ENCODE measurements at places on chromosomes 6 and 20. TPM values are rescaled to one million over a fixed set of nuclear protein-coding genes. Genes with fewer than 3 reads are reported as not detected.

DNA sequence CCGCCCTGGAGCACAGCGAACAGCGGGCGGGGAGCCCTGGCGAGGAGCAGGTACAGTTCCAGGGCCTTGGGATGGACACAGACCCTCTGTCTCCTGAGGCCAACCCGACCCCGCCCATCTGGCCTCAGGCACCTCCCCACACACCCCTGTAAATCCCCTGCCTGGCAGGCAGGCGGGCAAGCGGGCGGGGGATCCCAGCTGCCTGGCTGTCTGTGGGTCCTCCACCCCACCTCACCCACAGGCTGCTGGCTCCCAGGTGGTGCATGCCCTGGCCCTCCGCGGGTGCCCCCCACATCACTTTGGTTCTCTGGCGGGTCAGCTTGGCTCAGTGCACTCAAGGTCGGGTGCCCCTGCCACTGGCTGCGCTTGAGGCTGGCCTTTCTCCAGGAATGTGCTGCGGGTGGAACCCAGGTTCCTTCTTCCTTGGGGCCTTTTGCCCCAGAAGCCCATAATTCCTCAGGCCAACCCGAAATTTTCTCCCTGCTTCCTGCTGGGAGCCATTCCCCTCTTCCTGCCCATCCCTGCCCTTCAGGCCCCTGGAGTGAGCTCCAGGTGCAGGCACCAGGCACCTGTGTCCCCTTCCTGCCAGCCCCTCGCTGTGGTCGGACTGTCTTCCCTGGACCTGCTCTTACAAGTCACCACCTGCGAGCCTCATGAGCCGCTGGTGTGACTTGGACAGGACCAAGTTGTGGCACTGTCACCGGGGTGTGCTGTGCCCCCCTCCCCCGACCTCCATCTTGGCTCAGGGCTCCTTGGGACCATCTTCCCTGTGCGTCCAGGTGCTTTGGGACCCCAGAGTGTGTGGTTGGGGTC lies 5.3 kb upstream of the TNFRSF6B start:
- peaks cover 5% of the 10 kb centered on the region for H3K4me1 ChIP-seq
- H3K36me3 ChIP-seq: peaks cover 5% of the 10 kb centered on the region
- DNase-seq: no peak
- H3K27me3 ChIP-seq: peaks cover 6% of the 10 kb centered on the region
- H3K4me3 ChIP-seq: peak overlapping the region; percentile 74
- no peak overlapping the region for H3K27ac ChIP-seq

DNA sequence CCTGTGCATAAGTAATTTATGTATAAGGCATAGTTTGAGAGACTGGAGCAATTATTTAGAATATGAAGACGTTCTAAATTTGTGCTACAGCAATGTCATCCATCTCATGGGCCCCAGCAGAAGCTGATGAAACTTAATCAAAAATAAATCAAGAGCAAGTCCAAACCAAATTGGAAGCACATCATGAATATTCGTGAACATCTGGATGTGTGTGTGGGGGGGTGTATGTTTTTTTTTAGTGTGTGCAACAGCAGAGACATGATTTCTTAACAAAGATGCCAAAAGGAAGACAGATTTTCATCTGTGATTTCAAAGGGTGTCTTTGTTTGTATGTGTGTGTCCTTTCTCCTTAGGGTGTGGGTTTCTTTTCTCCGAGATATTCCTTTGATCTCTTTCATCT lies 58.9 kb downstream of the SASH1 start:
- H3K36me3 ChIP-seq: peaks cover 2% of the 10 kb centered on the region
- H3K27me3 ChIP-seq: no peaks in the 10 kb centered on the region
- H3K27ac ChIP-seq: peak overlapping the region; percentile 2
- no peak for DNase-seq
- H3K4me1 ChIP-seq: peaks cover 55% of the 10 kb centered on the region

DNA sequence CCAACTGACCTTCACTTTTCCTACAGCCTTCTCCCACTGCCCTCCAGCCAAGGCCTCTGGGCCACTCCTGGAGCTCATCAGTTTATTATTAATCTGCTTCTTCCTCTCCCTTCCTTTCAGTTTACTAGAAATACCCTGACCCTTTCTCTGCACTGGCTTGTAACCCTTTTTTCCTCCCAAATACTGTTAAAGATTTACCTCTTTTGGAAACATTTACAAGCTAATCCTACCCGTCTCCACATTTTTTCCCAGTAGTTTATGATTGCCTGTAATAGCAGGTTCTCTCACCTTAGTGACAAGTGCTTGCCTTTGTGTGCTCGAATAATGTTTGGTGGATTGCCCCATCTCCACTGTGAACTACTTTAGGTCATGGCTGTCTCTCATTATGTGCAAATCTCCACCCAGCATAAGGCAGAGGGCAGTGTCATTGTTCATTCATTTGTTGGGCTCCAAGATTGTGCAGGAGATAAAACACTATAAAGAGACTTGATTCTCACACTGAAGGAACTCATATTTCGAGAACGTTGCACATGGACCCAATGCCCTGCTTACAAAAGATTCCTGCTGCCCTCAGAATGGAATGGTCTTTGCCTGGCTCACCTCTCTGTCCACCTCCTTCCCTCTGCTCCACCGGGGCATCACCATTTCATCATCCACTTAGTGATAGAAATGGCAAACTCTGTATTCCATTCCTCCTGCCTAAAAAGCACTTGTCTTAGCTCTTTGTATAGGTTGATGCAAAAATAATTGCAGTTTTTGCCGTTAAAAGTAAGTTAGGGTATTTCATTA lies 491.1 kb downstream of the UTRN start:
- H3K4me1 ChIP-seq: no peaks in the 10 kb centered on the region
- no peak for DNase-seq
- no peak overlapping the region for H3K4me3 ChIP-seq
- H3K27ac ChIP-seq: no peak overlapping the region
- H3K27me3 ChIP-seq: no peaks in the 10 kb centered on the region

DNA sequence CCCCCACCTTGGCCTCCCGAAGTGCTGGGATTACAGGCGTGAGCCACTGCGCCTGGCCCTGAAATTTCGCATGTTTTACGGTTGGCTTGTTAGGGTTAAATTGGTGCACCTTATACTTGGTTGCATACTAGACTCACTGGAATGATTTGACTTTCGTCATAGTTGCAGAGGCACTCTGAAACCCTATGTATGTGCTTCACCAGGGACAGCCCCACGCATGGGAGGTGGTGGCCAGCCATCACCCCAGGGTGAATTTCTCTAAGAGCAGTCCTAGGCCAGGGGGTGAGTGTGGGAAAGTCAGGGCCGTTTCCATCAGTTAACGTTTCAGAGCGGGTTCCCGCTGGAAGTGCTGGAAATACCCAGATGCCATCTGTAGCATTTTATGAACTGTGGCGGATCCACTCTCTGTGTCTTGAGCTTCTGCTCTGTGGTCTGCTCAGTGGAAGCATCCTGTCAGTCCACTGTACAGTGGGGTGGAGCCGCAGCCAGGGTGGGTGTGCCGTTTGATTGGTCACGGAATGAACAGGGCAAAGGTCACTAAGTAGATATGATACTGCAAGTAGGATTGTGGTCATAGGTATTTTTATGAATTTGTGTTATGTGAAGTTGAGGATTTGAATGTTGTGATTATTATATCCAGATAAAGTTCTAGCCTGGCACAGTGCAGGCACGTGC lies 13.2 kb downstream of the DNAJC5 start:
- H3K36me3 ChIP-seq: no peaks in the 10 kb centered on the region
- no peak for DNase-seq
- no peak overlapping the region for H3K27ac ChIP-seq
- H3K4me3 ChIP-seq: no peak overlapping the region

DNA sequence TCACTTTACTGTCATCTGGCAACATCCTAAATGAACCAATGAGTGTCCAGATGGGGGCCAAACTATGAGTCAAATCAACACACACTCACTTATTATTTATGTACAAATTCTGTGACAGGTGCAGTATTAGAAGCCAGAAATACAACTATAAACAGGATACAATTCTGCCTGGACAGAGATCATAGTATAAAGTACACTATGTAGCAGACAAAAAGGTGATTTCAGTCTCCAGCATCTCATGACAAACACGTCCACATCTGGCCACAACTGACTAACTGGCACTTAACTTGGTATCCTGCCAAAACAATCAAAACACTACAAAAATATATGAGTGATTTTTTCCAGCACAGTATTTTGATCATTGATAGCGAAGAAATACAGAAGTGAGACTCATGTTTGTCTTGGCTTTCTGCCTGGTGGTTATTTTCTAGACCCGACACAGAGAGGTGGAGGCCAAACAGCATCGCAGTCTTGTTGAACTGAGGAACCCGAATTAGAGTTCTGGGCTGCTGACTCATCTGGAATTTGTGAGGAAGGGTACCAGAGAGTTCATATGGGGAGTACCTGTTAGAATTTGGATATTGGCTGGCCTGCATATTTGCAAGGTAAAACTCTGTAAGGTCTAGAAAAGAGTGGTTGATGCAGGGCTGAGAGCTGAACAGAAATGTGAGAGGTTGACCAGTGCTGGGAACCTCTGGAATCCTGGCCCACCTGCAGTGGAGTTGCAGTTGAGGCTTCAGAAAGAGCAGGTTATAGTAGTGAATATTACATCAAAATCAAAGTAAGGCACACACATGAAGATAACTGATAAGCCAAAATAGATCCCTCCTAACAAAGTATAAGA lies 475.2 kb downstream of the PTPRT start:
- H3K27me3 ChIP-seq: peaks cover 20% of the 10 kb centered on the region
- no peaks in the 10 kb centered on the region for H3K4me1 ChIP-seq
- H3K36me3 ChIP-seq: no peaks in the 10 kb centered on the region
- no peak overlapping the region for H3K27ac ChIP-seq
- no peak overlapping the region for H3K4me3 ChIP-seq
- no peak for DNase-seq

- H3K27me3 ChIP-seq: no peaks in the 10 kb centered on the region
- H3K27ac ChIP-seq: no peak overlapping the region
- DNase-seq: no peak
- no peaks in the 10 kb centered on the region for H3K36me3 ChIP-seq
- H3K4me3 ChIP-seq: no peak overlapping the region
Observed at GRCh38 chr6:124769811-124770544, 192.3 kb upstream of the RNF217 start.

GRCh38 chr6:40436685-40437604 lies 150.2 kb downstream of the LRFN2 start:
- no peaks in the 10 kb centered on the region for H3K4me1 ChIP-seq
- DNase-seq: no peak
- H3K36me3 ChIP-seq: no peaks in the 10 kb centered on the region
- H3K4me3 ChIP-seq: no peak overlapping the region
- no peak overlapping the region for H3K27ac ChIP-seq

- no peak overlapping the region for H3K4me3 ChIP-seq
- no peak overlapping the region for H3K27ac ChIP-seq
- no peaks in the 10 kb centered on the region for H3K27me3 ChIP-seq
- no peak for DNase-seq
- no peaks in the 10 kb centered on the region for H3K4me1 ChIP-seq
- no peaks in the 10 kb centered on the region for H3K36me3 ChIP-seq
Observed at GRCh38 chr6:110703010-110703905, 112.0 kb downstream of the CDK19 start.

NT5E gene
- 0.28 TPM for total RNA-seq

SYCP2L gene
- 5.6 TPM for total RNA-seq

HAO1 gene
- total RNA-seq: not detected

PDE7B gene
- 0.61 TPM for total RNA-seq

Data from neural crest cell (in vitro differentiated cells).